ENCODE measurements at places on chromosomes 2 and 18. TPM values are rescaled to one million over a fixed set of nuclear protein-coding genes. Genes with fewer than 3 reads are reported as not detected.

Gene ABCG5
- 15.3 TPM for total RNA-seq

Gene CLEC4F
- total RNA-seq: not detected

Gene PROKR1
- total RNA-seq: not detected

Gene TMX3
- 19.7 TPM for total RNA-seq

Gene COL6A3
- total RNA-seq: 6.1 TPM

GRCh38 chr2:25819597-25820039, 58.7 kb downstream of the ASXL2 start:
- DNase-seq: no peak

- no peak for DNase-seq
These were observed 70.6 kb downstream of the ACVR1 start for GRCh38 chr2:157805519-157805918.

DNA sequence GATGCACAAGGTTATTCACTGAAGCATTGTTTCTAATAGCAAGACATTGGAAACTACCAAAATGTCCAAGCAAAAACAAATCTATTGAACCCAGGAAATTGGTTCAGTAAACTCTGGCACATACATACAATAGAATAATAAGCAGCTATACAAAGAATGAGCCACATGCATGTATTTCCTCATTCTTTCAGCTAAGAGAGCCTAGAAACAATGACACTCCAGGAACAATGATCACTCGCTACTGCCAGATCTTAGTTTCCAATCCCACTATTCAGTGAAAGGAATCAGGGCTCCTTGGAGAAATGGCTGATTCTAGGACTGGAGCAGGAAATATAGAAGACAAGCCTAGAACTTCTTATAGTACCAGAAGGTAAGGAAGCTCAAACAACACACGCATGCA, 221.9 kb upstream of the AGAP1 start:
- no peak for DNase-seq

DNA sequence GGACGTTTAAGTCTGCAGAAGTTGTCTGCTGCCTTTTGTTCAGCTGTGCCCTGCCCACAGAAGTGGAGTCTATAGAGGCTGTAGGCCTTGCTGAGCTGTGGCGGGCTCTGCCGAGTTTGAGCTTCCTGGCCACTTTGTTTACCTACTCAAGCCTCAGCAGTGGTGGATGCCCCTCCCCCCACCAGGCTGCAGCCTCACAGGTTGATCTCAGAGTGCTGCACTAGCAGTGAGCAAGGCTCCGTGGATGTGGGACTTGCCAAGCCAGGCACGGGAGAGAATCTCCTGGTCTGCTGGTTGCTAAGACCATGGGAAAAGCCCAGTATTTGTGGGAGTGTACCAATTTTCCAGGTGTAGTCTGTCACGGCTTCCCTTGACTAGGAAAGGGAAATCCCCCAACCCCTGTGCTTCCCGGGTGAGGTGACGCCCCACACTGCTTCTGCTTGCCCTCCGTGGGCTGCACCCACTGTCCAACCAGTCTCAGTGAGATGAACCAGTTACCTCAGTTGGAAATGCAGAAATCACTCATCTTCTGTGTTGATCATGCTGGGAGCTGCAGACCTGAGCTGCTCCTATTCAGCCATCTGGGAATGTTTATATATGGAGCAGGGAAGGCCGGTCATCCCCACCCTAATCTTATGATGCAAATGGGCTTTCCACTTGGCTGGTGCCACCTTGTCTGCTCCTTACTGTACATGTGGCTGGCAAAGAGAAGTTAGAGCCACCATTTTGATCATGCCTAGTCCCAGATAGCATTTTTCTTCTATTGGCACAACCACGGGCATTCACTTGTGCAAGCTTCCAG, 156.9 kb upstream of the ITGA6 start:
- DNase-seq: no peak

- no peak for DNase-seq
These were observed 9.6 kb downstream of the CYRIA start for GRCh38 chr2:16655905-16656642.

- DNase-seq: no peak
These were observed 434.2 kb downstream of the LRRTM4 start for GRCh38 chr2:77087987-77088414.

DNA sequence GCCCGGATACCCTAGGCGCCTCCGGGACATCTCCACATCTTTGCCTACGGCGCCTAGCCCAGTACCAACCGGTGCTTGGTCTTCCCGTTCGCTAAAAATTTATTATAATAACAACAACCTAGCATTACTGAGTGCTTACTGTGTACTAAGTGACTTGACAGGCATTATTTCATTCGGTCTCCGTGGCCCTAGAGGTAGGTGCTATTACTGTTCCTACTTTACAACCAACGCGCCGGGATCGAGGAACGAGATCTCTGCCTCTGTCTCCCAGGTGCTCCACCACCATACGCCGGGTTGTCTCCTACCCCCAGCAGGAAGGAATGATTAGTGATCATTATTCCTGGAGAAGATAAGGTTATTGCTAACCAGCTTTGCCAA, 657 bp upstream of the BIN1 start:
- DNase-seq: no peak

DNA sequence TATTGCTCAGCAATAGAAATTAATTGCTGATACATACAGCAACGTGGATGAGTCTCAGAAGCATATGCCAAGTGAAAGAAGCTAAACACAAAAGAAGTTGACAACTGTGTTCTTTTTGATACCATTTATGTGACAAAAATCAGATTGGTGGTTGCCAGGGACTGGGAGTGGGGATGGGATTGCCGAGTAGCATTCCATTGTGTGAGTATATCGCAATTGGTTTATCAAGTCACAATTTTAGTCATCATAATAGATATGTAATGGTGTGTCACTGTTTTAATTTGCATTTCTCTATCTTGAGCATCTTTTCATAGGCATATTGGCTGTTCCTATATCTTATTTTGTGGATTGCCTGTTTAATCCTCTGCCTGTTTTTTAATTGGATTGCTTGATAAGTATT, 20.9 kb downstream of the STRADB start:
- DNase-seq: no peak

GRCh38 chr2:74457129-74457548, 1.1 kb upstream of the WBP1 start:
- no peak for DNase-seq

DNA sequence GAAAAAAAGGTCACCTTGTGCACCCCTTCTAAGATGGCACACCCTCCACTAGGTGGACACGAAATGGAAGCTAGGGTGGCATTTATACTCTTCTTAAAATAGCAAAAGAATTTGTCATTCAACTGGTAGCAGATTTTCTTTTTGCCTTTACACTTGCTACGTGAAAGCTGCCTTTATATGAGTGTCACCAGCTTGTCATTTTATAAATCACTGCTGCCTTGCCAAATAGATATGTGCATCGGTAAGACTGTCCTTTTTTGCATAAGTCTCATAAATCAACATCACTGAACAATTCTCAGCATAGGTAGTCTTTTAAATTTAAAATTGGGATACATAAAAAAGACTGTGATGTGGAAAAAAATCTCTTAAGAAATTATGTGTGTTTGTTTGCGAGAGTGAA, 764.1 kb downstream of the TDRD15 start:
- DNase-seq: no peak

GRCh38 chr18:51867767-51868166, 472.2 kb upstream of the DCC start:
- no peak for DNase-seq

GRCh38 chr18:3808985-3809780, 359.2 kb downstream of the TGIF1 start:
- DNase-seq: no peak
